ENCODE measurements at places on chromosomes 3 and 15.

- DNase-seq = no peak
Measured at GRCh38 chr3:44125246-44125645, 116.4 kb upstream of the TOPAZ1 start.

DNA sequence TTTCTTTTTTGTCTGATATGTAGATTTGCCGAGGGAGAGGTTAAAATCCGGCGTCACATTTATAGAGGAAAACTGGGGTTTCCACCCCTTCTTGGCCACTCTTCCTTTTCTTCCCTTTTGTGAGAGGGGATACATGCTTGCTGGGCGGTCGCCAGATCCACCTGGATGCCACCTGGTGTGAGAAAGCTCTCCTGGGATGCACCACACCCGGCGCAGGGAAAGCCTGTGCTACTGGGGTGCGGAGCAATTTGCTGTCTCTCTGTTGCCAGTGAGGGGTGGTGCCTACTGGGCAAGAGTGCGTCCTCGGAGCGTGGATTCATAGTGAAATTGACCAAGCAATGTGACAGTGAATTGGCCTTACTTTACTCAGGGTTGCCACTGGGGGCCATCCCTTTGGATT is 2.5 kb upstream of the RGMA start:
- DNase-seq = no peak

GRCh38 chr3:169980055-169980454 is 13.4 kb downstream of the SEC62 start:
- DNase-seq = no peak

GRCh38 chr3:38214560-38214959 is 49.2 kb downstream of the OXSR1 start:
- DNase-seq = no peak

DNA sequence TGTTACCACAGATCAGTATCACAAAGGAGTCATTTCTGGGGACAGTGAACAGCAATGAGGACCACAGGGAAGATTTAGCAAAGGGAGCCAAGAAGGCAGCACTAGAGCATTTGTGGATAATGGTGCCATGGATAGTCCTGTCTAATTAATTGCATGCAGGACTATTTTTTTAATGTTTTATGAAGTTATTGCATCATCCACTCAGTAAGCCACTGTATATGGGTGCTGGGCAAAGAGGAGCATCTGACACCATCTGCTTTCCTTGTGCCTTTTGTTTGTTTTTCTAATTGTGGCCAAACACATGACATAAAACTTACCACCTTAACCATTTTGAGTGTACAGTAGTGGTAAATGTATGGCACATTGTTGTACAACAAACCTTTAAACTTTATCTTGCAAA is 301.1 kb upstream of the LRRFIP2 start:
- no peak for DNase-seq

- DNase-seq = no peak
Measured at GRCh38 chr3:10505791-10506585, 602 bp upstream of the ATP2B2 start.

- peak; percentile 15 for DNase-seq
Measured at GRCh38 chr3:42159706-42160472, 68.7 kb downstream of the TRAK1 start.

DNA sequence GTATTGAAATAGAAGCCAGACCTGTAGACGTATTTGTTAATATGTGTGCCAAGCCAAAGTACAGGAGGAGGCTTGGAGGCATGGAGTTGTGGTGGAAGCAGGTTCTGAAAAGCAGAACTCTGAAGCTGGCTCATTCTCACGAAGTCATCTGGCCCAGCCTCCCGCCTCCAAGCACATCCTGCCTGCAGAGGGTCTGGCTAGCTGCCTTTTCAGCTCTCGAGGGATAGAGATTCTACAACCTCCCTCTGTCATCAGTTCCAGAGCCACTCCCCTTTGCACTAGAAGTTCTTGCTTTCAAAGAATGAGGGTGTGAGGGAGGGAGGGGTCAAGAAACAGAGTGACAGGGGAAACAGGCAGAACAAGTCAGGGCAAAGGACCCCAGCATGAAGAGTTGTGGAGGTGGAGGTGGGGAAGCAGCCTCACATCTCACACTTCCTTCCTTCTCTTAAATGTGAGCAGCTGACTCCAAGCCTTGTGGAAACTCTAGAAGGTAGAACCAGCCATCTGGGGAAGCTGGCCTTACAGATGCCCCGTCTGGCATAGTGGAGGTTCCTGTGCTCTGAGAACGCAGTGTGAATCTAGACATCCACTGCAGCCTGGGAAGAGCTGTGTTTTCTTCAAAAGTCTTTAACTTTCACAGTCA is 95.3 kb downstream of the SLC49A4 start:
- DNase-seq = no peak

- DNase-seq = peak; percentile 25
Measured at GRCh38 chr3:44554626-44555592, at the start of gene ZKSCAN7. Gene ZKSCAN7 (plus strand): TSS chr3:44555193. CDS start chr3:44557048, 1,855 bp downstream.

DNA sequence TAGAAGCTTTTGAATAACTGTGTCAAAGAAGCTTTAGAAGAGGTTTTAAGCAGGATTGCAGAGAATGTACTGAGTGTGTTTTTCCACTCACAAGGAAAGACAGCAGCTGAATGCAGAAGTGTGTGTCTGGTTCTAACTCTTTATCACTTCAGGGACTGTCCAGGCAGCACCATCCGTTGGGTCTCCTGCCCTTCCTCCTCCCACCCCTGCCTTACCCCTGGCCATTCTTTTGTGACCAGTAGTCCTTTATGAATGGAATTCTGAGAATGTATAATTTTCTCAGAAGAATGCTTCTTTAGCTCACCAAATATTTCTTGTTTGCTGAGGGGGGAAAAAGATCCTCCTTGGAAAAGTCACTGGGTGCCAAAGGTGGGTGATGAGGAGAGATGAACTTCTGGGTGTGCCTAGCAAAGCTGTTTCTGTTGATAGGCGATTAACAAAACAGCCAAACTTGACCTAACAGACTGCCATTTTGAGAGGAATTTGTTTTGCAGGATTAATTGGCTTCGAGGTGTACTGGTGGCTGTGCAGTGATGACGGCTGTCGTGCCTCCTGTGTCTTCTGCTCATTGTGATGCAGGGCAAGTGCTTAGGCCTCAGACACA is 70.9 kb downstream of the IGF1R start:
- DNase-seq = no peak
